Activated CD4-positive, alpha-beta T cell treated with anti-CD3 and anti-CD28 coated beads, Interleukin-2, amount 10 ng/mL, durations not matched to agents 24 days and 14 days (primary cell): ENCODE measurements at places on chromosomes 3 and 15. TPM values are rescaled to one million over a fixed set of nuclear protein-coding genes. Genes with fewer than 3 reads are reported as not detected.

ATP6V1A gene
- total RNA-seq, result 38.1 and 38.5 TPM in 2 replicates

DNA sequence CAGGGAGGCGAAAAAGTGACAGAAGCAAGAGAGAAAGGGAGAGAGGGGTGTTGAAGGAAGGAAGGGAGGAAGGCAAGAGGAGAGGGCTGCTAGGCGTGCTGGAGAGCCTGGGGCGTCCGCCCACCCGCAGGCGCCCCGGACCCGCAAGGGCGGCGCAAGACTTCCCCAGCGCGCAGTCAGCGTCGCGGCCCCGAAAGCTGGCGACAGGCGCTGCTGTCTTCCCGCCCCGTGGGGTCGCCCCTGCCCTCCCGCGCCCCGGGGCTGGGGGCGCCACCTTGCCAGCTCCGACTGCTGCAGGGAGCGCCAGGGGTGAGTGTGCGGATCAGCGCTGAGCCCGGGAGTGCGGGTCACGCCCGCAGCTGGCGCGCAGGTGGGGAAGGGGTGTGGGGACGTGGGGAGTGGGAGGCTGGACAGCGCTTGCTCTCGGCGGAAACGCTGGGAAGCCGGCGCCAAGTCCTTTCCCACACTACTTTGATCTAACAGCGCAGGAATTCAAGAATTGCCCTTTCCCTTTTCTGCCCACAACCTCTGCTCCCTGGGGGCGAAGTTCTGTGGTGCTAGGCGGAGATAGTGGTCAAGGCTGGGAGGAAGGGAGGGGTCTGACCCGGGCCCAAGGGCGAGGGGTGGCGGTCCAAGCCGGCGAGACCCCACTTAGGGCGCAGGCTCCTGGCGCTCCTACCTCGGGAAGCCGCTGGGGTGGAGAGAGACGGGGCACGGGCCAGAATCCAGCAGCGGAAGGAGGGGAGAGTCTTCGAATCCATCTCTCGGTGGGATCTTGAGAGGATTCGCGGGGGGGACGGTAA is 266.1 kb downstream of the CGGBP1 start:
- peak; percentile 59 for DNase-seq

DNA sequence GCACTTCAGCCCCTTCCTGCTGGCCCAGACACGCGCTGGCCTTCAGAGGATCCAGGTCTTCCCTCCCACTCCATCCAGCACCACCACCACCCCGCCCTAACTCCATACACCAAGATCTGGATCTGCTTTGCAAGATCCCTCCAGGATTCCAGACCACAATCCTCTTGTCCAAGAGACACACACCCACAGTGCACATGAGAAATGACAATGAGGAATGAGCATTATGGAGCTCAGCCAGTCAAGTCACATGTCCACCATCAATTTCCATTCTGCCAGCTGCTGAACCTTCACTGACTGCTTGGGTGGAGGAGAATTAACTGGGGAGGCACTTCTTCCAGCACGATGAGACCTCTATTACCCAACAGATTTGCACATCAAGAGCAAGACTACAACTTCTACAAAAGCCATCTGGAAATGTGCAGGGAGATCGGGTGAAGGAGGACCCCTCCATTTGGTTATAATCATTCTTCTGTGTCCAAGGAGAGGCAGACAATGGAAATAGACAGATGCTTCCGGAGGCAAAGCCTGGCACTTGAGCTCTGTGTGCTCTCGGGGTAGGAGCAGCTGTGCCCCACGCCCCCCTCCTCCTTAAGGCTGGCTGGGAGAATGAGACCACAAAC is 12.3 kb upstream of the SPATA12 start:
- DNase-seq, result no peak

COPS2 gene
- 98.6 and 99.0 TPM in 2 replicates for total RNA-seq

RARRES1 gene
- total RNA-seq, result not detected in 2 replicates

- no peak for DNase-seq
Observed at GRCh38 chr3:35413483-35413882, 225.8 kb upstream of the ARPP21 start.

DNA sequence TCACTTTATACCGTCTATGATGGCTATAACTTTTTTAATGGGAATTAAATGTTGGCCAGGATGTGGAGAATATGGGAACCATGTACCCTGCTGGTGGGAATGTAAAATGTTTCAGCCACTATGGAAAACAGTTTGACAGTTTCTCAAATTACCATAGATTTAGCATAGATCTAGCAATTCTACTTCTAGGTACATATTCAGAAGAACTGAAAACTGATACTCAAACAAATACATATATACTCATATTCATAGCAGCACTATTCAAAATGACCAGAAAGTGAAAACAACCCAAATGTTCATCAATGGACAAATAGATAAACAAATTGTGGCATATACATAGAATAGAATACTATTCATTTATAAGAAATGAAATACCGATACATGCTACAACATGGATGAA is 539.4 kb downstream of the IGSF11 start:
- DNase-seq, result no peak

GOLGA6L7 gene
- total RNA-seq, result not detected in 2 replicates

DNA sequence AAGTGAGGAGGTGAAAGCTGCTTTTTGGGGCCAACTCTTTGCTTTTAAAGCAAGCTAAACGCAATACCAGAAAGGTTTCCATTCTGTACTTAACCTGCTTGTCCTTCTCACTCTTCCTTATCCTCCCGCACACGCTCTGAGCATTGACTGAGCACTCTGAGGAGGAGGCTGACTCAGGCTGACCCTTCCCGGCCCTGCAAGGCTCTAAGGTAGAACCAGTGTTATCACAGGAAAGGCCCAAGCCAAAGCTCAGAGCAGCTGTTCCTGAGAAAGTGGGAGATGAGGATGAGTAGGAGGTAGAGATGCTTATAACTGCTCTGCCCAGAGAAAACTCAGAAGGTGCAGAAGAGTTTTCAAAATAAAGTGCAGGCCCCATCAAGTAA is 2.3 kb downstream of the B3GNT5 start:
- DNase-seq, result no peak

RPL39L gene
- 10.4 and 11.7 TPM in 2 replicates for total RNA-seq

- no peak for DNase-seq
Observed at GRCh38 chr3:71206305-71207165, 377.0 kb downstream of the FOXP1 start.

GRCh38 chr3:146322216-146322817 is 71.4 kb upstream of the PLSCR4 start:
- no peak for DNase-seq

CSPG4 gene
- not detected in 2 replicates for total RNA-seq

DNA sequence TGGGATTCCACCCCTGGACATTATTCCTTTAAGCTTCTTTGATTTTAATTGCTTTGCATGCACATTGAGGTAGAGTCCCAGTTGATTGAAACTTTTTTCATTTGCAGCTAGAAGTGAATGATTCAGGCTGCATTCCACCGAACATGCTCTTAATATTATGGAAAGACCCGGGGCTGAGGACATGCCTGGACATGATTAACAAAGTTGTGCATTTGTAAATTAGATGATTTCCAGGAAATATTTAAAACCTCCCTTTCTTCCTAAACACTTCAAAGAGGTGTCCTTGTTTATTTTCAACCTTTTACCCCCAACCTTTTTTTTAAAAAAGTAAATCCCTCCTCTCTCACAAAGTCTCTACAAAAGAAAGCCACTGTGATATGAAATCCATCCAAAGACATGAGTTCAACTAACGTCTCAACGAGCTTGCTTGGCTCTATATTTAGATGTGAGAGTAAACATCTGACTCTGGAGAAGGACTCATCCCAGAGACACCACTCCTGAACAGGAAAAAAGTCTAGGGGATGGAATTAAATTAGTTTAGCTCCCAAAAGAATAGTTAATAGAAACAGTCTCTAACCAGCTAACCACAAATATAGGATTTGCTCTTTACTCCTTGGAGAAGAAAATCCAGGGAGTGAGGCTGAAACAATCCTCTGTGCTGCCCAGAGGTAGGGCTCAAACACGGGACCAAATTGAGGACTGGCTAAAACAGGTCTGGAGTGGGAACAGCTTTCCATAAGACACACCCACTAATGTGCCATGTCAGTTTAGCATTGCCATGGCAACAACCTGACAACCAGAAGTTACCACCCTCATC is 83.1 kb downstream of the XXYLT1 start:
- DNase-seq, result no peak

DNA sequence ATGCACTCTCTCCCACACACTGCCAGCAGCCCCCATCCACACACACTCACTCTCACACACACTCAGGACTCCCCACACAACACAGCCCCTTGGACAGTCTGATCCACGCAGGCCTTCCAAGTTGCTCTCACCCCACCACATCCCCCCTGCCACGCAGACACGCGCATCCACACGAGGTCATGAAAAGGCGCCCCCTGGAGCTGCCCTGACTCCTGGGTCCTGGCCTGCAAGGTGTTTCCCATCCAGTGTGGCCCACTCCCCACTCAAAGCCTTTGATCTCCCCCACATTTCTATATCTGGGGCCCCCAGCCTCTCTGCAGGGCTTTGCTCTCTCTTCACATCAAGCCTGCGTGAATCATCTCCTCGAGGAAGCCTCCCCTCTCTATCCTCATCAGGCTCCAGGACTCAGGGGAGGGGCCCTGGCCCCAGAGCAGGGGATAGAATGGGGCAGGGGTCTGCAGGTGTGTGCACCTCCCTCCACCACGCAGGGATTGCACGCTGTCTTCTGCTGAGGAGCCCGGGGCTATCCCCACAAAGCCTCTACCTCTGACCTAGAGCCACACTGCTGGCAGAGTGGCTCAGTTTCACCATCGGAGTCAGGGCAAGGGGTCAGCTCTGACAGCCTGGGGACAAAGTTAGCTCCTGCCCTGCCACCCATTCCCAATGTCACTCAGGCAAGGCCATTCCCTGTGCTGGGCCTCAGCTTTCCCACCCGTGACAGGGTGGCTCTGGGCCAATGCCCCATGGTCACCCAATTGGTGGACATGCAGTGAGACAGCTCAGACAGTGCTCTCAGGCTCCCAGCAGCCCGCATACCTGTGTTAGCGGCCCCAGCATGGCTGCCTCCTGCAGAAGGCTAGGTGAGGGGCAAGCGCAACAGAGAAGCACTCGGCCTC is 6.4 kb downstream of the MYL3 start:
- DNase-seq, result no peak

GRCh38 chr3:31486865-31487533 is 45.7 kb upstream of the STT3B start:
- DNase-seq, result no peak

DNA sequence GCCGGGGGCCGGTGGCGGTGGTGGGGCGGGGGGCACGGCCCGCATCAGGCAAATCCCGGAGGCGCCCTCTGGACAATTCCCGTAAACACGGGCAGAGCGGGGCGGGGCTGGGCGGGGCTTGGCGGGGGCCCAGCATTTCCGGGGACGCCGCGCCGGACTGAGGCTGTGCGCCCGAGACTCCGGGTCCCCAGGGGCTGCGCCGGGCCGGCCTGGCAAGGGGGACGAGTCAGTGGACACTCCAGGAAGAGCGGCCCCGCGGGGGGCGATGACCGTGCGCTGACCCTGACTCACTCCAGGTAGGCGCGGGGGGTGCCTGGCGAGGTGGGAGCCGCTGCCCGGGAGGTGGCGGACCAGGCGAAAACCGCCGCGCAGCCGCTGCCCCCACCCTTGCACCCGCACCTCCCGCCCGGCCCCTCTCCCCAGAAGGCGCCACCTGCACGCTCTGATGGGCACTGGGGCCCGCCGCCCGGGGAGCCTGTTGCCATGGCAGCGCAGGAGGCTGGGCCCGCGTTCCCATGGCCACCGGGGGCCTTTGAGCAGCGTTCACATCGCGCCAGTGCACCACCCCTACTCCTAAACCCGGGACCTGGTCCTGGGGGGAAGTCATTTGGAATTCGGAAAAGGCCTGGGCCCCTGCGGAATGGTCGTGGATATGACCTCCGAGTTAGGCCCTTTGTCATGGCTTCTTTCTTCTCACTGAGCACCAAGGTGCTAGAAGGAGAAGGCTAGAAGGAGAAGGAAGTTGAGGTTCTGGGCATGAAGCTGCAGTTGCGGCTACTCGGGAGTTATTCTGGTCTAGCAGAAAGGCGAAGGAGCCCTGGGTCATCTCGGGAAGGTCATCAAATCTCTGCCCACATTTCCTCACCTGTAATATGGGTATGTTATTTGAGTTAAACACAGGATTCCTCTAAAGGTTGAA is 16.1 kb upstream of the SEMA4B start:
- peak; percentile 91 for DNase-seq

GRCh38 chr15:51224428-51224827 is 114.0 kb downstream of the CYP19A1 start:
- no peak for DNase-seq

NUP210 gene
- total RNA-seq, result 164 and 169 TPM in 2 replicates

C3orf85 gene
- not detected in 2 replicates for total RNA-seq

- no peak for DNase-seq
Observed at GRCh38 chr3:126442856-126443242, 32.8 kb downstream of the ZXDC start.
